ENCODE measurements at places on chromosomes 12 and 14.

DNA sequence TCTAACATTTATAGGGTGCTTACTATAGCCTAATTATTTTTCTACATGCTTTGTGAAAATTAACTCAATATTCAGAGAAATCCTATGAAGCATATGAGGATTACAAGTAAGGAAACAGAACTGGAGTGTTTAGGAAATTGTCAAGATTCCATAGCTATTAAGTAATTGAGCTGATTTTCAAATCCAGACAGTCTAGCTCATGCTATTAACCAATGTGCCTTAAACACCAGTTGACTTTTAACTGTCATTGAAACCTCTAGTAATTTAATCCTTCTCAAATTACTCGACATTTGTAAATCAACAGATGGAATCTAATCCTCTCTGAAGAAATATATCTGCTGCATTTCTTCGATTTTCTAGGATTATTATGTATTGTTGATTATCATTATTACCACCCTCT, 488.9 kb downstream of the MDGA2 start:
- DNase-seq, result no peak

DNA sequence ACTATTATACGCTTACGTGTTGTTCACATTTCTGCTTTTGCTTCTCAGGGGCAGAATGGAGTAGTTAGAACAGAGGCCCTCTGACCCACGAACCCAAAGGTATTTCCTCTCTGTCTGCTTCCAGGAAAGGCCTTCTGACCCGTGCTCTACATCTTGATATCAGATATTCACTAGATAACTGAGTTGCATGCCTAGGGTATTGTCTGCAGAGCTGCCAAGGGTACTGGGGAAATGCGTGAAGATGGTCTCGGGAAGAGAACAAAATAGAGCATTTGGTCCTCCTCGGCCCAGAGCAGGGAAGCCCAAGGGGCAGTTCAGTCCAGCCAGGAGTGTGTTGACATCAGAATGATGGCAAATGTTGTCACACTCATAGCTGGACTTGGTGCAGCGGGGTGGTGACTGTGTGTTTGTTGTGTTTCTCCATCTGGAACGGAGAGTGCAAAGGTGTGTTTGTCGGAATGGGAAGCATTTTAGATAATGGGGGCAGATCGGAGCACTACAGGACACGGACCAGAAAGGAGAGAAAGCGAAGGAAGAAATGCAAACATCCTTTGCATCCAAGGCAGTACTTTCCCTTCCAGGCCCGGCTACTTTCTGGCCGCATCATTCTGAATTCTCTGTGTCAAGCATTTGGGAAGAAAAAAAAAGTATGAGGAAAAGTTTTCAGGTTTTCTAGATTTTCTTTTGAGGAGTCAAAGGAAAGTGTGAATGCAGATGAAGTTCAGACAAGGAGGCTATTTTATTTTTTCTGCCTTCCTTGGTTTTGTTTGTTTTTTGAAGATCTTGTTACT, 8.1 kb downstream of the GLT1D1 start:
- DNase-seq, result no peak

DNA sequence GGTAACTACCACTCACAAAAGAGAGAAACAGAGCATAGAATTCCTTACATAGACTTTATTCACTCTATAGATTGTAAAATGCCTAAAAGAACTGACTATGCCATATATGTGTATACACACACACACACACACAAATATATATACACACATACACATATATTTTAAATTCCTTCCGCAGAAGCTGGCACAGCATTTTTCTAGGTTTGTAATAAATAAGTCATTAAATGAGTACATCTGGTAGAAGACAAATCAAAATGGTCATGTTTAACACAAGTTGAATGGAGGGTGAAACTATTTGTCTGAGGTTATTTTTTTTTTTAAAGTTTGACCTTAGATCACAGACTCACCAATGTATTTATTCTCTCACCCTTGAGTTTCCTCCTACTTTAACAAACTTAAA, 58.2 kb downstream of the CCER1 start:
- DNase-seq, result no peak

DNA sequence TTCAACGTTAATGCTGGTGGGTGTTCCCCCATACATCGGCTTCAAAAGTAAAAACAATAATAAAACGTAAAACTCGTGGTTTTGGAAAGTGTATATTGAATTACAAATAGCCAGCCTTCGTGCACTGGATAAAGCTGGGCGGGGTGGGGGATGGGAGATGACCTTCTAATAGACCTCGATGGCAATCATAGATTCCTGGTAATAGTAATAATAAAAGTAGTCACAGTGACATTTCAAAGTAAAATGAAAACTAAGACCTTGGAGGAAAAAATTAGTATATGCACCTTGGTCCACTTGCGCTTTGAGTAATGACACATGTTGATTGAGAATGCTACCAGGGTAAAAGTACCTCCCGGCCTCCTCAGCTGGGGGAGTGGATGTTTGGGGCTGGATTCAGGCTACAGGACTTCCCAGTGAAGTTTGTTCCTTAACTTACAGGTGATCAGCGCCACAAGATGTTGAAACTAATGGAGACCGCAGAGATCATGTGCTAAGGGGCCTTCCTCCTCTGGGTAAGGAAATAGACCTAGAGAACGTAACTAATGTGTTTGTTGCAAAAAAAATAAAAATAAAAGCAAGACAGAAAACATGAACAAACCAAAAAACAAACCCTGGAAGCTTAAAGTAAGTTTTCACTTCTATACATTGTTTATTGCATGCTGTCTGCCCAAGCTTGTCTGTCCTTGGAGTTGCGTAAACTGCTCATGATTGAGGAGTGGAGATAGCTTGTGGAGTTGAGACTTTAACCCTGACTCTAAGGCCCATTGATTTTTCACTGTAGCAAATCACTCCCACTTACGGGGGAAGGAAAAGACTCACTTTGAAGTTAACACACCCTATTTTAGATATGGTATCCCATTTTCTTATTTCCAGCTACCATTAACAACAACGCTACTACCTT, 907 bp upstream of the LRIG3 start:
- DNase-seq, result no peak

GRCh38 chr14:105894978-105895881, 368.8 kb downstream of the TMEM121 start:
- DNase-seq, result no peak

- no peak for DNase-seq
Measured at GRCh38 chr14:33191855-33192254, 253.2 kb downstream of the NPAS3 start.
